HCT116 (cell line): ENCODE measurements at places on chromosomes 5 and 9. TPM values are rescaled to one million over a fixed set of nuclear protein-coding genes. Genes with fewer than 3 reads are reported as not detected.

- no peaks in the 10 kb centered on the region for H3K27me3 ChIP-seq
- DNase-seq: no peak
- no peak overlapping the region for H3K4me3 ChIP-seq
- H3K36me3 ChIP-seq: no peaks in the 10 kb centered on the region
These were observed 401.9 kb upstream of the GRIA1 start for GRCh38 chr5:153088538-153088937.

GRCh38 chr5:175866377-175866907 is 4.9 kb upstream of the CPLX2 start:
- H3K27me3 ChIP-seq: peaks cover 6% of the 10 kb centered on the region; the same call in 1 of the 2 replicates
- H3K4me1 ChIP-seq: peaks cover 26% of the 10 kb centered on the region
- H3K27ac ChIP-seq: no peak overlapping the region
- no peak for DNase-seq
- H3K4me3 ChIP-seq: no peak overlapping the region

The IL3 gene
- not detected for total RNA-seq

- H3K4me3 ChIP-seq: no peak overlapping the region
- H3K36me3 ChIP-seq: no peaks in the 10 kb centered on the region
- no peaks in the 10 kb centered on the region for H3K4me1 ChIP-seq
- DNase-seq: no peak
- H3K27ac ChIP-seq: no peak overlapping the region
These were observed 44.5 kb upstream of the CDH6 start for GRCh38 chr5:31148959-31149475.

The SPATA31D4 gene
- total RNA-seq: not detected

DNA sequence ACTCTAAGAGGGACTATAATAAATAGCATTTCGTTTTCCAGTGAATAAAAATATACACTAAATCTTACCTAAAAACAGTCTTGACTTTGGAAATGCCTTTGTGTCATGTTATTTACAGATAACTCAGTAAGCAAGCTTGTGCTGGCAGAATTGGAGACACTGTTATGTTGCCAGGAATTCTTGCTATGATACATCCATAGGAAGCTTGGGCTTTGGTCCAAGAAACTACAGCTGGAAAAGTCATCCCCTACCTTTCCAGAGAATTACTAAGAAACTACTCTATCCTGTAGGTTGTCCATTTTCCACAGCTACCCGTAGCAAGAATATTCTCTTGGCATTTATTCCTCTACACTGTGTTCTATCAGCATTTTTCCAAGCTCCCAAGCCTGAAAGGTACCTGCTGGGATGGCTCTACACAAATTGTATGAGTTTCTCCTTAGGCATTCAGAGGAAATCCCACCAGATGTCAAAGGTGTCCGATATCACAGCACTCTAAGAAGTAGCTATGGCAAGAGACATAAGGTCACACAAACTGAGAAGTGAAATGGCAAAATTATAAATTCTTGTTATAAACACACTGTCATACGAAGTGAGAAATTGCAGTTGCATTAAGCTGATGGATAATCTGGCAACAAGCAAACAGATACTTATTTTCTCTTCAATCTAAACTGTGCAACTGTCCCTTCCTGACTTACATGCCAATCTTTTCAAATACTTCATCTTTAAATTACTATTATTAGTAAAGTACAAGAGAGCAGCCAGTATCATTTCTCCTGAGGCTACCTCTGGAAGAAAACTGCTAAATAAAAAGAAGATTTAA is 68.5 kb downstream of the MCTP1 start:
- H3K27me3 ChIP-seq: no peaks in the 10 kb centered on the region
- no peak overlapping the region for H3K27ac ChIP-seq
- no peaks in the 10 kb centered on the region for H3K4me1 ChIP-seq
- no peaks in the 10 kb centered on the region for H3K36me3 ChIP-seq

DNA sequence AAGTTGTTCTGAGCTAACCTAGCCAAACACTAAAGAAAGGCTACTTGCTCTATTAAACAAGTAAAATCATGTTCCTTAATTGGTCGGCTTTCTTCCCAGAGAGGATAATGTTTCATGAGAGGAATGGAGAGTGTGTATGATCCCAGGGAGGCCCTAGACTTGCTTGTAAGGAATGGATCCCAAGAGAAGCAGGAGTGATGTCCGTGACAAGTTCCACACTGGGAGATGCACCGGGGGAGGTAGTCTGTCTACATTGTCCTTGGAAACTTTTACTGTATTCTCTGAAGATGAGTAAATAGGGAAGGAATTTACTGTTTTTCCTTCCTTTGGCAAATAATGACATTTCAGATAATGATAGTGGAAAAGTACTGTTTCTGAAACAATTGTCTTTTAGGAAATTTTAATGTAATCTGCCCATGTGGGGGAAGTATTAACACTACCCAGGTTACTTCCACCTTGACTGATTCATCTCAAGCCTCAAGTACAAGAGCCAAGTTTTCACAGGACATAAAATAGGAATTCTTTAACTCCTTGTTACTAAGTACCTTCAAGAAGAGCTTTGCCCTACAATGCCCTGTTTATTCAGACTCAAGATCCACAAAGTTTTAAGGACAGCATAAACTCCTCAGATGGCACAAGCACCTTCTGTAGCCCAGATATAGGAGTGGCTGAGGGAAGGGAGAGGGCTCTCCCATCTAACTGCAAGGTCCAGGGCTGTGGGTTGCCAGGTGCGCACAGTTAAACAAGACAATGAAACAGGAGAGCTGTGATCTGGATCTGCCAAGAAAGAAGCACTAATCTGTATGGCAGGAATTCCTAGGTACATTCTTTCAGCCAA is 152.1 kb downstream of the GNA14 start:
- no peaks in the 10 kb centered on the region for H3K36me3 ChIP-seq
- no peak overlapping the region for H3K27ac ChIP-seq
- no peak overlapping the region for H3K4me3 ChIP-seq
- H3K27me3 ChIP-seq: no peaks in the 10 kb centered on the region
- no peak for DNase-seq
- no peaks in the 10 kb centered on the region; the same call in 1 of the 2 replicates for H3K4me1 ChIP-seq

GRCh38 chr5:65151614-65152013 is 330.1 kb downstream of the ADAMTS6 start:
- H3K27ac ChIP-seq: no peak overlapping the region
- DNase-seq: no peak
- H3K4me1 ChIP-seq: no peaks in the 10 kb centered on the region
- H3K4me3 ChIP-seq: no peak overlapping the region
- no peaks in the 10 kb centered on the region for H3K36me3 ChIP-seq

DNA sequence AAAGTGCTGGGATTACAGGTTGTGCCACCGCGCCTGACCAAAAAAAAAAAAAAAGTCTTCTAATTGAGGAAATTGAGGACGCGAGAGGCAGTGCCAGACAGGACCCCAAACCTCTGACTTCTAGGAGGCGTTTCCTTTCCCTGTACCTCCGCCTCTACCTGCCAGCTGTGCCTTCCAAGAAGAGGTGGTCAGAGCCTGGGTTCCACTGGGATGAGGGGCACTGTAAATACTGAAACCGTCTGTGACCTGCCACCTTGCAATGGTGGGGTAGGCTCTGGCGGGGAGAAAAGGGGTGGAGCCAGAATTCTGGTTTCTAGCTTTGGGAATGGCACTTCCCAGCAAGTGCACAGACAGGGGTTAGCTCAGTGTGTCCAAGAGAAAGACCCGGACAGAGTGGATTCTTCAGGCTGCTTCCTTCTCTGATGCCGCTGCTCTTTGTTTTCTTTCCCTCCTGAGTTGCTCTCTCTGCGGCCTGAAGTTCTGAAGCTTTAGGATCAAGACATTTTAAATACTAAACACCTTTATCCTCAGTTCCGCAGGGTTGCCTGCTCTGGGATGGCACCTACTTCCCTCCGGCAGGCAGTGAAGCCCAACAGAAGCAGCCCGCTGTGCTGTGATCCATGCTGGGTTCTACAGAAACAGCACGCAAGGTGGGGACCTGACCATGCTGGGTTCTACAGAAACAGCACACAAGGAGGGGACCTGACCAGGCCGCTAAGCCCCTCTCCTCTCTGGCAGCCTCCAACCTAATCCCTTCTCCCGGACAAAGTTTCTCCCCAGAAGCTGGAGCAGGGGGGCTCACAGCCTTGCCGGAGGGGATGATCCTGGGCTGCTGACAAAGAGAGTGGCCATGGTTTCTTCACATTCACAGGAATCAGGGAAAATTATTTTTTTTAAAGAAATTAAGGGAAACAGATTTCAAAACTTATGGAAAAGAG is 65.2 kb downstream of the OTULIN start:
- DNase-seq: no peak
- no peaks in the 10 kb centered on the region for H3K27me3 ChIP-seq
- no peak overlapping the region for H3K4me3 ChIP-seq
- no peaks in the 10 kb centered on the region for H3K4me1 ChIP-seq

The NME5 gene
- total RNA-seq: 3.1 TPM

DNA sequence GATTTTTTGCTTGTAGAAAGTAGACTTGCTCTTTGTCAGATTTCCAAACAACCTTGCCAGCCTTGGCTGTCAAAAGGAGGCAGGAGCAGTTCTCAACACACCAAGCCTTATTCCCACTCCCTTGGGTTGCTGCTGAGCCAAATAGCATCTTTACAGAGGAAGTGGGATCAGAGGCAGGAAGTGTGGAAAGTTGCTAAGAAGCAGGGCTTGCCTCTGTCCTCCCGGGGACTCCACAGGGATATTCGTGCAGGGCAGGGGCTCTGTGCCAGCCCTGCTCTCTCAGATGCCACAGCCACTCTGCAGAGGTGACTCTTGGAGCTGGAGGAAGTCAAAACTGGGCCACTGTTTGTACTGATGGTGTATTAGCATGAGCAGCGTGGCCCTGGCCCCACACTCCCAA is 24.3 kb downstream of the PTPDC1 start:
- no peak overlapping the region for H3K27ac ChIP-seq
- H3K4me3 ChIP-seq: no peak overlapping the region
- no peak for DNase-seq
- no peaks in the 10 kb centered on the region for H3K36me3 ChIP-seq
- no peaks in the 10 kb centered on the region for H3K4me1 ChIP-seq

DNA sequence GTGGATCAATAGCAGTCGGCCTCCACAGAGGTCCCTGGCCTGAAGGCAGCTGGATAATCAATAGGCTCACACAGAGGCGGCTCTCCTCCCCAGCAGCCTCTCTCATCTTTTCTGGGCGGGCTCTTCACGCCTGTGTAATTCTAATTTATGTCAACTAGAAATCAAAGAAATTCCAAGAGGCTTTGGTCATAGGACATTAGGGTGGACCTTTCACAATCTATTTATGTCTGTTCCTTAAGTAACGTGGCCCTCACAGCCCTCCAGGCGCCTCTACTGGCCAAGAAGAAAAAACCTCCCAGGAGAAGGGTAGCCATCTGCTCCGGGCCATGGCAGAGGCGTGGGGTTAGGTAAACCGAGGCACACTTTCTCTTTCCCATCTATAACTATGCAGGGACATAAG is 205.1 kb upstream of the EFNA5 start:
- no peak overlapping the region for H3K4me3 ChIP-seq
- no peaks in the 10 kb centered on the region for H3K36me3 ChIP-seq
- H3K27me3 ChIP-seq: no peaks in the 10 kb centered on the region
- DNase-seq: peak; percentile 65
- H3K27ac ChIP-seq: no peak overlapping the region

DNA sequence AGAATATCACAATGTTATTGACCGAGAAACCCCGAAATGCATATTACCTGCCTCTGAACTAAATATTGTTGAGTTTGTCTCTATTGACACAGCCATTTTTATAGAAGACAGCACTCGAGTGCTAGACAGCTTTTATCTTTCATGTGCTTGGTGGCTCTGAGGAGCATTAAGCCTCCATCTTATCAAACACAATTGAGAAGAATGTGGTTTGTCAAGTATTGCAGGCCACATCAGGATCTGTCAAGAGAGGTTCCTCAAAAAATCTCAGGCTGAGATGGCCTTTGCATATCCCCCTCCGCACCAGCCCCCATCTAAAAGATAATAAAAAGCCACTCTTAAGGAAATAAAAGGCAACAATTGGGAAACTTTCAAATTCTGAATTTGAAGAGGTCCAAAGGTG is 284.8 kb downstream of the DENND1A start:
- H3K27ac ChIP-seq: no peak overlapping the region
- H3K36me3 ChIP-seq: no peaks in the 10 kb centered on the region

GRCh38 chr5:173163219-173163618 is 18.9 kb downstream of the BNIP1 start:
- H3K36me3 ChIP-seq: peaks cover 7% of the 10 kb centered on the region; the same call in 1 of the 2 replicates
- no peaks in the 10 kb centered on the region for H3K27me3 ChIP-seq
- no peak overlapping the region for H3K27ac ChIP-seq
- no peaks in the 10 kb centered on the region for H3K4me1 ChIP-seq
- H3K4me3 ChIP-seq: no peak overlapping the region

- H3K4me3 ChIP-seq: no peak overlapping the region
- H3K36me3 ChIP-seq: no peaks in the 10 kb centered on the region
- H3K27me3 ChIP-seq: no peaks in the 10 kb centered on the region
- peaks cover 6% of the 10 kb centered on the region for H3K4me1 ChIP-seq
These were observed 59.2 kb downstream of the PRELID2 start for GRCh38 chr5:145775893-145776444.

DNA sequence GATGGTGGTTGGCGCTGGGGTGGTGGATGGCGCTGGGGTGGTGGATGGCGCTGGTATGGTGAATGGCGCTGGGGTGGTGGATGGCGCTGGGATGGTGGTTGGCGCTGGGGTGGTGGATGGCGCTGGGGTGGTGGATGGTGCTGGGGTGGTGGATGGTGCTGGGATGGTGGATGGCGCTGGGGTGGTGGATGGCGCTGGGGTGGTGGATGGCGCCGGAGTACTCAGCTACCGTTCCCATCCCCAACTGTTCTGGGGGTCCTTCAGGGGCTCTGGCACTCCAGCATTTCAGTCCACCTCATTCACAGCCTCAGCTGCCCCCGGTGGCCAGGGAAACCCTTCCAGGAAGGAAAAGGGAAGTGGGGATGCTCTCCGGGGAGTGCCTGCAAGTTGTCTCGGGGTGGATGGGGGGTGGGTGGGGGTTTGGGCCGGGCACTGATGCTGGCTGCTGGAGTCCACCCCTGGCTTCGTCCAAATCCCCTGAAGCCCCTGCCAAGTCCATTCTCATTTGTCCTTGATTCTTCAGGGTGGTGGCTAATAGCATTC is 147.3 kb upstream of the COL5A1 start:
- H3K4me3 ChIP-seq: no peak overlapping the region
- no peaks in the 10 kb centered on the region for H3K4me1 ChIP-seq
- DNase-seq: no peak

- no peak for DNase-seq
- no peaks in the 10 kb centered on the region for H3K36me3 ChIP-seq
- no peaks in the 10 kb centered on the region for H3K4me1 ChIP-seq
- H3K27me3 ChIP-seq: peaks cover 32% of the 10 kb centered on the region
- no peak overlapping the region for H3K27ac ChIP-seq
These were observed 514.7 kb downstream of the DIRAS2 start for GRCh38 chr9:90127923-90128322.

The TMC1 gene
- 0.57 TPM for total RNA-seq

- H3K27me3 ChIP-seq: no peaks in the 10 kb centered on the region
- no peaks in the 10 kb centered on the region for H3K36me3 ChIP-seq
- no peak overlapping the region for H3K4me3 ChIP-seq
- peak; percentile 26 for DNase-seq
These were observed 30.4 kb downstream of the GABBR2 start for GRCh38 chr9:98678244-98678842.

The ADCY2 gene
- total RNA-seq: 0.15 TPM

DNA sequence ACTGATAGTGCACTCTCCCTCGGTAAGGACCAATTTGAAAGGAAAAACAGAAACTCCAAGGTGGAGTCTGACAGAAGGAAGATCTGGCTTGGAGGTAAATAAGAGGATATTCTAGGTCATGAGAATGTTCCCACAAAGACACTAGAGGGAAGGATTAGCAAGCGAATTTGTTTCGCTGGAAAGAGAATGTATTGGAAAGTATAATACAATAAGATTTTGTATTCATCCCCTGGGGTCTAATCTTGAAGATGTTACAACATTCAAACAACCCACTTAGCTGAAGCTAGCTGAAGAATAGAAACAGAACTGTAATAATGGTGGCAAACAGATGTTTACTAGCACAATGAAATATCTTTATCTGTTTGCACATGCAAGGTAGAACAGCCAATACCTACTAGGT is 158.7 kb downstream of the GNAQ start:
- no peak for DNase-seq
- H3K4me3 ChIP-seq: no peak overlapping the region
- no peak overlapping the region for H3K27ac ChIP-seq
- H3K27me3 ChIP-seq: no peaks in the 10 kb centered on the region
- no peaks in the 10 kb centered on the region; the same call in 1 of the 2 replicates for H3K4me1 ChIP-seq

The PCDHB2 gene
- not detected for total RNA-seq
